ENCODE measurements at places on chromosomes 1 and 21.

DNA sequence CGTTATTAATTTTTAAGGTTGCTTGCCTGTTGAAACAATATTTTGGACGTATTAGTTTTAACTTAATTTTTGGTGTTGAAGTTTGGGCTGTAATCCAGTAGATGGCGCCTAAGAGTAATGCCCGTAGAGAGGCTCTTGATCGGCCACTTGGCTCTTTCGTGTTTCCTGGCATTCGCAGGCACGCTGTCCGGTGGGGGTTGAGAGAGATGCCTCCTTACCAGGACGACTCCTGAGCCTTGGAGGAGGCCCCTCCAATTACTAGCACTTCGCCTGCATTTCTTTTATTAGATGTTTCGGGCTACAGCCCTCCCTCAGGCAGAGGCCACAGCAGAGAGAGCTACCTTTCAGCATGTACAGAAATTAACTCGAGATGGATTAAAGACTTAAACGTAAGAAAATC, 12.0 kb downstream of the OR2M4 start:
- DNase-seq, result no peak

GRCh38 chr1:26122988-26123973, 11.7 kb downstream of the PDIK1L start:
- no peak for DNase-seq

- no peak for DNase-seq
These were observed 398.5 kb upstream of the ADAMTS5 start for GRCh38 chr21:27365394-27365793.

DNA sequence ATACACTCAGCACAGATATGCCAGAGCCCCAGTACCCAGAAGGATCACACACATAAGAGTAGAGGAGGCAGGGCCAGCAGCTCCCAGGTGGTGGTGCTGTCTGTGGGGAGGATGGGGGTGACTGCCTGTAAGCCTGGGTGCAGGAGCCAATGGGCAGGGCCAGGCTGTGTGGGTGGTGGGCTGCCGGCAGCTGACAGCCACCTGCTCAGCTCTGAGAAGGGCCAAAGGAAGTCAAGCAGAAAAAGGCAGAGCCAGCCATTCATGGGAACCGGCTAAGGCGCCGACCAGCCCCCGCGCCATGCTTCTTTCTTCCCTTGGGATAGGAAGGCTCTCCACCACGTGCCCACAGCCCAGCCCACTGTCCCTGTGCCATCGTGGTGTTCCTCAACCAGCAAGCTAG, 14.1 kb downstream of the PIK3C2B start:
- no peak for DNase-seq

DNA sequence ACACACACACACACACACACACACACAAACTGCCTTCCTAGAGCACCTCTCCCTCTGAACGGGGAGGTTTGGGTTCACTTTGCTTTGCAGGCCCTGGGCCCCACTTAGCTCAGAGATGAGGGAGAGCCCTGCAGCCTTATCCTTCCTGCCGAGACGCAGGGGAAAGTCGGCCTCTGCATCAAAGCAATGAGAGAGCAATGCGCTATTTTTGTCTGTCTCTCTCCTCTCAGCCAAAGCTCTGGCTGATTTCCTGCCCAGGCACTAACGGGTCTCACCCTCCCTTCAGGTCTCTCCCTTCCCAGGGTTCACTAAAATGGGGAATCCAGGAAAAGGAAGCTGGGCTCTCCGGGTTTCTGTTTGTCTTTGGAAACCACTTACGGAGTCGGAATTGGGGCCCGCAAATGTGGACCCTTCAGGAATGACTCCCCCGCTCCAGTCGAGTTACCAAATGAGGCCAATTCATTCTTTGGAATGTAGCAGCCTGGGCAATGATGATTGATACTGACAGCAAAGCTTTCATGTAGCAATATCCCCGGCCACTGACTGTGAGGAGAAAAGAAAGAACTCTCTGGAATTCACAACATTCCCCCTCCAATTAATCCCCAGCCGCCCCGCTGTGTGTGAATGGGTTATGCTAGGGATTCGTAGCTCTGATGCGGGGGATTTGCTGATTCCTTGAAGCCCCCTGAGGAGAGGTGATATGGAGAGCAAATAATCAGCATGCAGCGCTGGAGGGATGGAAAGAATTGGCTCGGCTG, 61.5 kb upstream of the WLS start:
- DNase-seq, result no peak

DNA sequence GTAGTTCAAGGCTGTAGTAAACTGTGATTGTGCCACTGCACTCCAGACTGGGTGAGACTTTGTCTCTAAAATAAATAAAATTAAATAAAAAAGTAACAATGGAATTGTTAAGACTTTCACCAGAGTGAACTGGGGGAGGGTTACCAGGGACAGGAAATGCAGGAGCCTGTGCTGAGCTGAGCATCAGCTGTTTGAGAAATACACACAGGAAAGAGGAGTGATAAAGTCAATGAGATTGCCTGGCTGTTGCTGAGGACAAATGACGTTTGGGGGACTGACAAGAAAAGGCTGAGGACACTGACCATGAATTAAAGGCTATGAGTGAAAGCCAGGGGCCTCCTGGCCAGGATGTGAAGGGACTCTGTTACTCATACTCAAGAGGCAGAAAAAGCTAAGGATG, 226.3 kb downstream of the SETD4 start:
- no peak for DNase-seq

- no peak for DNase-seq
These were observed 51.1 kb upstream of the LRRC8C start for GRCh38 chr1:89581859-89582258.

GRCh38 chr1:212699625-212700222, at the start of gene BATF3:
TSS of gene BATF3 (minus strand) at chr1:212699840. CDS start at chr1:212699762, 78 bp downstream.
- no peak for DNase-seq

- no peak for DNase-seq
These were observed 95.8 kb downstream of the PSMG1 start for GRCh38 chr21:39087238-39088030.

GRCh38 chr1:27574001-27574781, 29.8 kb downstream of the AHDC1 start:
- DNase-seq, result no peak

- DNase-seq, result no peak
These were observed 157.7 kb downstream of the LYPLAL1 start for GRCh38 chr1:219331424-219331823.

DNA sequence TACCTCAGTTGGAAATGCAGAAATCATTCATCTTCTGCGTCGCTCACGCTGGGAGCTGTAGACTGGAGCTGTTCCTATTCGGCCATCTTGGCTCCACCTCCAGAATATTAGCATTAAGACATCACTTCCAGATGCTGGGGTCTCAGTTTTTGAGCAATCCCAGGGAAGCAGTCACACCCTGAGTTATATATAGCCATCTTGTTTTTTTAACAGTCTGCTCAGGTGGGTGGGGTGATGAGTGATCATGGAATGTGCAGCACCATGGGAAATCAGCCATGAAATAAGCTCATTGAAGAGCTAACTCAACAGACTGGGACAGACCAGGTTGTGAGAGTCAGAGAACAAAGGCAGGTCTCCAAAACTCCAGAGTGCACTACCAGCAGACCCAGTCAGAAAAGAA, 27.0 kb upstream of the HMGB4 start:
- no peak for DNase-seq

- DNase-seq, result no peak
These were observed 15.6 kb downstream of the LRRC8D start for GRCh38 chr1:89836252-89837035.

DNA sequence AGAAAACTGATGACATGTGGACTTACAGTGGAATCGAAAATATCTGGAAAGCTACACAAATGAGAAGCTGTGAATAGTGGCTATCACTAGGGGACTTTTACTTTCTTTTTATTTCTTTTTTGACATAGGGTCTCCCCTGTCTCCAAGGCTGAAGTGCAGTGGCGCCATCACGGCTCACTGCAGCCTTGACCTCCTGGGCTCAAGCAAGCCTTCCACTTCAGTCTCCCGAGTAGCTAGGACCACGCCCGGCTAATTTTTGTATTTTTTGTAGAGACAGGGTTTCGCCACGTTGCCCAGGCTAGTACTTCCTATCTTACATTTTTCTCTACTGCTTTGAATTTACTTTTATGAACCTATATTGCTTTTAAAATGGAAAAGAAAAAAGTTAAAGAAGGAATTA, 10.5 kb downstream of the TMEM35B start:
- no peak for DNase-seq

DNA sequence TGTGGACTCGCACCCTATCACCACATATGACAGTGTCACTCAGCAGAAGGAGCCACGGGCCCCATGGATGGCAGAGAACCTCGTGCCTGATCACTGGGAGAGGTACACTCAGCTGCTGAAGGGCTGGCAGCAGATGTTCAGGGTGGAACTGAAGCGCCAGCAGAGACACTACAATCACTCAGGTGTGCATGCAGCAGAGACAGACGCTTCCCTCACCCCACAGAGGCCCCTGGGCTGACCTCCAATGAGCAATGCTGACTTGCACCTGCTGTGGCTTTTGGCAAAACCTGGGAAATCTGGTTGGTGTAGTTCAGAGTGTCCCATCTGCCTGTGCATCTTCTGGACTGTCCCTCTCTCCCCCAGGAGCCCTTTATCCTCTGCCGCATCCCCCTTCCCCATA, 51.9 kb downstream of the KIAA1614 start:
- no peak for DNase-seq

DNA sequence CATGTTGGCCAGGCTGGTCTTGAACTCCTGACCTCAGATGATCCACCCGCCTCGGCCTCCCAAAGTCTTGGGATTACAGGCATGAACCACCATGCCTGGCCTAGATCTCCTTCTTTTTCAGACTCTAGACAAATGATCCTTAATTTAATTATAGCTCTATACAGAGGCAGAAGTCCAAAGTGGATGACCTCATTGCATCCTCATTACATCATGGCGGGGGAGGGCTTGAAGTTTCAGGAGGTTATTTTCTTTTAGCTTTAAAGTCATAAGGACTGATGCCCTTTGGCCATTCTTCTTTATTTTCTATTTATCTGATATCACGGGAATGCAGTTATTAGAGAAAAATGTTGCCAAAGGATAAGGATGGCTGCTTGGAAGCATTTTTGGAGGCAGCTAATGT, 14.1 kb upstream of the MARK1 start:
- no peak for DNase-seq

GRCh38 chr1:248239478-248239877, 8.3 kb downstream of the OR2M4 start:
- DNase-seq, result no peak

GRCh38 chr1:153379591-153379990, 4.2 kb upstream of the S100A12 start:
- DNase-seq, result no peak

GRCh38 chr1:204888294-204888693, 17.6 kb downstream of the NFASC start:
- no peak for DNase-seq

GRCh38 chr1:165895451-165895871, 68.0 kb downstream of the UCK2 start:
- no peak for DNase-seq

DNA sequence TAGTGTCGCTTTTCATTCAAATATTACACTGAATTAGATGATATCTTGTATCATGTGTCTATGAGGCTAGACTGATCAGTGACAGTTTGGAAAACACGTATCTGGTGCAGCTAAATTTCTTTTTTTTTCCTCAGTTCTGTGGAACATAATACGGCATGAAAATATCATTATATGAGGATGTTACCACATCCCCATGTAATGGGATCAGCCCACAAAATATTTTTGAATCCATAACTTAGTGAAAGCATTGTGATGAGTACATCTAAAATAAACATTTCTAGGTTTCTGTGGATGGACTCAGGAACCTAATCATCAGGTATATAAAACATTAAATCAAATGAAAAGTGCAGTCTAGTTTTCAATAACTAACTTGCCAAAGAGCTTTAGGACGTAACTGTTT, 356.3 kb downstream of the USP25 start:
- no peak for DNase-seq

DNA sequence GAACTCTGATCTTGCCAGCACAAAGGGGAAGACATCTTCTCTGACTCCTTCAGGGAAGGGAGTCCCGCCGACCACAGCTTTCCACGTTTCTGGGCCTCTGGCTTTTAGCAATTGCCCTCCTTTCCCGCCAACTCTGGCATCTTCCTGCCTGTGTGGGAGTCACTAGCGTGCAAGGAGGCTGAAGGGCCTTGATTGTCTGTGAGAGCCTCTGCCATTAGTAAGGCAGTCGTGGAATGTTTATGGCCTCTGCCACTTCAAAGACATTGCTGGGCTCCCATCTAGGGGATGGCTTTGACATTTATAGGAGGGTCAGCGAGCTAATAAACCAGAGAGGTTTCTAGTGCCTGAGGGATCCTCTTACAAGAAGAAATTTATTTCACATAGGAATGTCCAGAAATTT, 14.3 kb upstream of the PROK1 start:
- no peak for DNase-seq

- DNase-seq, result no peak
These were observed at the start of gene OR10R2 for GRCh38 chr1:158471920-158472319. TSS of gene OR10R2 (plus strand) at chr1:158472220. CDS start at chr1:158472326, 106 bp downstream.

DNA sequence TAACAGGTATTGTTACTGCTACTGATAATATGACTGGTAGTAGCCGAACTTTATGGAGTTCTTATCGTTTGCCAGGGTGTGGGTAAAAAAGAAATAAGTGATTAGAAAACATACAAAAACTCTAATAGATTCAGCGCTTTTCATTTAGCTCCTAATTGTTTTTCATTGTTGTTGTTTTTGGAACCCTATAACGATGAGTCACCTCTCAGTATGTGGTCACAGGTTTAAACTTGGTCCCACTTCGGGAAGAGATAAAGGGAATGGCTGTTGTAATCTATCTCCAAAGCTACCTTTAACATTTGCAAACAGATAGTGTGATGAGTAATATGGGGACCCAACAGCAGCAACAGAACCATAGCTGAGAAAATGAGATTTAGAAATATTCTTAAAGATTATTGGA, 62.7 kb upstream of the BCL10 start:
- no peak for DNase-seq

GRCh38 chr1:108831225-108831624, 25.7 kb downstream of the AKNAD1 start:
- DNase-seq, result no peak

DNA sequence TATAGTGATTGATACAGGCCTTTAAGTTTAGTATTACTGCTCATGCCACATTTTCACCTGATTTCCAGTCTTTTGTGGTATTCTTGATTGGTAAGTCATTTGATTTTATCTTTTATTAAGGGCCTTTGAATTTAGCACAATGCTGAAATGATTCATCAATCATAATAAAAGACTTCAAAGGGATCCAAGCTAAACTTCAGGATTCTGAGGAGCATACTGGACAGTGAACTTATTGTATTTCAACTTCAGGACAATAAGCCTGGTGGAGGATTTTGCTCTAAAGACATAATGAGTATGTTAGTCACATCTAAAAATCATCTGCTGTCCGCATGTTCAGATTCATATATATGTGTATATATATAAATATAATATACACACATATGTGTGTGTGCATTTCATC, 233.3 kb downstream of the SETD4 start:
- no peak for DNase-seq

- no peak for DNase-seq
These were observed 29.3 kb downstream of the CAMK1G start for GRCh38 chr1:209612646-209613399.

- no peak for DNase-seq
These were observed 106.6 kb upstream of the FMN2 start for GRCh38 chr1:239985044-239985443.
